ENCODE measurements at places on chromosomes 3 and 15.

- DNase-seq, result no peak
Measured at GRCh38 chr15:99098991-99099390, 5.9 kb upstream of the SYNM start.

GRCh38 chr3:123152687-123153086 is 49.1 kb upstream of the SEC22A start:
- DNase-seq, result no peak

DNA sequence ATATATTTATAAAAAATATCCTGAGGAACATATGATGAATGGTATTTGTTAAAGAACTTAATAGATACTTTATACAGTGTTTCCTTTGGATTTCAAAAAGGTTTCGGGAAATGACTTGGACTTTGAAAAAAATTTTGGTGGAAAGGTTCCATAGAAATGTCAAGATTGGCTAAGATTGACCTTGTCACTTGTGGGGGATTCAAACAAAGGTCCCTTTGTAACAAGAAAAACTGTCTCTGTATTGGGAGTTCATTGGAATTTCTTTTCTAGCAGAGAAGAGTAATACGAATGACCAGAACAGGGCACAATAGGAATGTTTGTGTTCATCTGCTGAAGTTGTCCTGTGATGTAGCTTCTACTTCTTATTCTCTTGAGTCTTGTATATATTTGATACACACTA is 43.2 kb downstream of the ARHGEF26 start:
- no peak for DNase-seq

DNA sequence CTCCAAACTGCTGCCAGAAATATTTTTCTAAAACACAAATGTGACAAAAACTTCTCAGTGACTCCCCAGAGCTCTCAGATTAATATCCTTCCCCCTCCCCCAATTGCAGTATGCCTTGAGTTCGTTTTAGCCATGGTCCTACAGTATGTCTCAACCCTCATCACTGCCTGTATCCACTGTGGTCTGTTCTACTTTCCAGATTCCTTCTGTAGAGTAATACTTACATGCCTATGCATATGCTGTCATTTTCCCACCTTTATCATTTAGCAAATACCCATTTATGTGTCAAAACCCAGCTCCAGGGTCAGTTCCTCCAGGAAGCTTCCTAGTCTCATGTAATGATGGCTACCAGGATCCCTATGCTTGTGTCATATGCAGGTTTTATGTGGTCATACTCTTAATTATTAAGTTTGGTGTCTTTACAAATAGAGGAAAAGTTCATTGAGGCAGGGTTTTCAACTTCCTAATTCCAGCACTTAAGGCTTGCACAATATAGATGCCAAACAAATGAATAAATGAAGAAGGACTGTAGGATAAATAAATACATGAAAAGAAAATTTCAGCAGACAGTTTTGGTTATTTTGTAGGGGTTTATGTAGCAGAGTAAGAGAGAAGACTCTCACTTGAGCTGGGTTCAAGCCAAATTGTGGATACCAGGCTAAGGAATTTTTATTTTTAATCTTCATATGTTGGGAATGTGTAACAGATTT is 170.8 kb downstream of the ALCAM start:
- peak; percentile 39 for DNase-seq

DNA sequence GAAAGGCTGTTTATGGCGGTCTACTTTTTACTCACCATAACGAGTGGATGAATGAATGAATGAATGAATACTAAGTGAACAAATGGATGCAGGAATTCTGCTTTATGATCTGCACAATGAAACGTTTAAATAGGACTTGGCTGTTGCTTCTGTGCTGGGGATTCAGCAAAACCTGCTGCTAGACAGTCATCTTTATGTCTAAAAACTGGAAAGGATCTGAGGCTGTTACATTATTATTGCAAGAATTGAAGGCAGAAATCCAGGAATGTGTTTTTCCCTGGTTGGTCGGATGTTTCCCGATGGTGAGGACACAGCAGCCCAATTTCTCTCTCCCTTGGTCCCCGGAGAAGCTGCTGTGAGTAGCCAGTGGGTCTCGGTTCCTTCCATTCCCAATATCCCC is 94.2 kb downstream of the GABRG3 start:
- no peak for DNase-seq

DNA sequence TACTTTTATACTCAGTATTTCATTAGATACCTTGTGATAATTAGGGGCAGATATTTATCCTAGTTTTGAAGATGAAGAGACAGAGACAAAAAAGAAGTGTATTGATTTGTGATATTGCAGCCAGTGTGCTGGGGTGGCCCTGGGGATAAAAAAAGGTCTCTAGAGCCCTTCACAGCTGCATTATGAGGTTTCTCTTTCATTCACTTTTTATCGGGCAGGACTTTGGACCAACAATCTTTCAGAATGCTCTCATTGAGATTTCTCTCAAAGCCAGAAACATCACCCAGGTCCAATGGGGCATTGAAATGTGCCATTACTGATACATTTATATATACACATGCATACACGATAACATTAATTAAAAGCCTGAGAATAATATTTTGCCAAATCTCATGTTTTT is 20.5 kb upstream of the SELENOT start:
- DNase-seq, result no peak

DNA sequence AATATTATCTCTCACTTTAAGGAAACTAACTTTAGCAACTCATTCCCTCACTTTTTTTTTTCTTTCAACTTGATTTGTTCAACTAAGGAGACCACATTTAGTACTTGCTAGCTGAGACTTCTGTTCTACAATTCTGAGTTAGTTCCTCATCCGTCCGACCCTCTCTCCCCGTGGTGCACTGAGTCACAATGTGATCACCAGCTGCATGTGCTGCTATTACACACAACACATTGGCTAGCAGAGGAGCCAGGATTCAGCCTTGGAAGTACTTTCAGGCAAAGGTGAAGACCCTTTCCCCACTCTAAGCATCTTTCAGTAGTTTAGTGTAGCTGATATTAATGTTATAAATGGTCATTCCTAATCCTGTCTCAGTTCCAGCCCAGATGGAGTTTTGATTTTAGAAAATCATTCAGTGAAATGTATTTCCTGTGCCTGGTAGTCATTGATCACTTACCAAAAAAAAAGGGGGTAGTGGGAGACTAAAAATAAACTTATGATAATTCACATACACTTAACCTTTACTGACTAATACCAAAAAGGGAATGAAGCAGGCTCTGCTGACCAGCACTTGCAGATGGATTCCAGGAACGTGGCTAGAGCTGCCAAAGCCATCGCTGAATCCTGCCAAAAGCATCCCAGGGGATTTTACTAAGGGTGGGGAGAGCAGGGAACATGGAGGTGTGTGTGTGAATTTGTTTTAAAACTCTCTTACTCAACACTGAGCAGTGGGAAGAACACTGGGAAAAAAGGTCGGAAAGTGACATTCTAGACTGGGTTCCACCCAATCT is 424.8 kb downstream of the LPP start:
- peak; percentile 72 for DNase-seq

DNA sequence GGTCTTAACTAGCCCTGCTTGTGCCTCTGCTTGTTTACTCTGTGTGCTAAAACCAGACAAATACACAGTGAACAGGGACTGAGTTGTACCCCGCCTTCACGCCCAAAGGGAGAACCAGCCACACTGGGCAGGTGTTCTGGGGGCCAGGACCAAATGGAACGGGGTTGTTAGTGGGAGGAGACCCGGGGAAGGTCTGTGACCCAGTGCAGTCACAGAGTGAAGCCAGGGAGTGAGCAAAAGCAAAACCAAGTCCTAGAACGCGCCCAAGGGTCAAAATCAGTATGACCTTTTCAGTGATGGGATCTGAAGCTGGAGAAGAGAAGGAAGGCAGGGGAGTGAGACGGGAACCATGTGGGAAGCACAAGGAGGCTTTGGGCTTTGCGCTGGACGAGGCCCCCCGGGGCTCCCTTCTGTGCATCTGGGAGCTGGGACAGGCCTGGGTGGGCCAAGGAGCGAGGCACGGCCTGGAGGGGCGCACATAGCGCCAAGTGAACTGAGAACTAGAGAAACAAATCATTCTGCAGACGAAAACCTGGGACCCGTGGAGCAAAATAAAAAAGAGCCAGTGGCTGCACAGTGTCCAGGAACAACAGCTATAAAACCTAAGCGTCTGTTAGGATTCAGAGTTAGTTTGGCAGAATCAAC is 78.3 kb upstream of the ALDH1A3 start:
- DNase-seq, result no peak

GRCh38 chr3:115576325-115576875 is 46.9 kb upstream of the GAP43 start:
- no peak for DNase-seq

GRCh38 chr3:11567516-11568467 is 75.9 kb downstream of the VGLL4 start:
- peak; percentile 71 for DNase-seq

DNA sequence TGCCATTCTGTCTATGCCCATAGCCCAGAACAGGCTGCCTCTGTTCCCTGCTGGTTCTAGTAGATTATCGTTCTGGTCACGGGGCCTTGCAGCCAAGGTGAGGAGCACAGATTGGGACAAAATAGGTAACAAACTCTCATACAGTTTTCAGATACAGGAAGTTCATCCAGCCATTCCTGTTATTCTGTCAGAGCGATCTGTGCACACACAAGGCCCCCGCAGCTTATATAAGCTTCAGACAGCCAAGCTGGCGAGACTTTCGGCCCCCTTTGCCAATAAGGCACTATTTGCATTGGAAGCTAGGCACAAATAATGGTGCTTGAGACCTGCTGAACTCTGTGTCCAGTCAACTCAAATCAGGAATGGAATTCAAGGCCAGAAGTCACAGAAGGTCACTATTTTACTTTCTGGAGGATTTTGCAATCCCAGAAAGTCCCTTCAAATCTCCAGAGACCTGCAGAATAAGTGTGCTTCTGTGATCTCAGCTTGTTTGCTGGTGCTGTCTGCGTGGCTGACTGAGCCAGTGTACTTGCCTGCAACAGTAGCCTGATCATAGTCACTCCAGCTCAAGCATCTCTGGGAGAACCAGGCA is 69.4 kb downstream of the BFSP2 start:
- peak; percentile 85 for DNase-seq

DNA sequence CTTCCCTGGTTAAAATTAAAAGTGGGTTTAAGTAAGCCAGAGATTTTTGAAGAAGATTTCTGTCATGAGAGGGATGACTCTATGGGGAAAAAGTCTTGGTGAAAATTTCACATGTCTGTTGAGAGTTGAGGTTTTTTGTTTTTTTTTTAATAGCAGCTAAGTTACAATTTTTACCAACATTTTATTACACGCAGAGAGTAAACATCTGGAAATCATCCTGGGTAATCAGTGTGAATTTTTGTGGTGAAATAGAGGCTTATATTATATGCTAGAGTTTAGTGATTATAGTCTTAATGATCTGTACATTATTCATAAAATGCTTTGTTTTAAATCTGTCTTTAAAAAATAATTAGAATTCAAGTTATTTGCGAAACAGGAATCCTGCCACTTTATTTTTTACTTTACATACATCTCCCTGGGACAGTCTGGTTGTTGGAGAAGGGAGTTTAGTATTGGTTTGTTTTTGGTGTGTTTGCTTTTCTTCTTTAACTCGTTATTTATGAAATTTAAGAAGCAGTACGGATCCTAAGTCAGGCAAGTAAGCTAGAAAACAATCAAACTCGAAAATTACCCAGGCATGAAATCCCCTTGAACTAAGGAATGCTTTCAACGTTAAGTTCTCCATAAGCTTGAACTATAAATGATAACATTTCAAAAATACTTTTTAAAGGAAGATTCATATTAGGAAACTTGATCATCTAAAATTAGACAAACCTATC is 143.4 kb upstream of the TSC22D2 start:
- no peak for DNase-seq

DNA sequence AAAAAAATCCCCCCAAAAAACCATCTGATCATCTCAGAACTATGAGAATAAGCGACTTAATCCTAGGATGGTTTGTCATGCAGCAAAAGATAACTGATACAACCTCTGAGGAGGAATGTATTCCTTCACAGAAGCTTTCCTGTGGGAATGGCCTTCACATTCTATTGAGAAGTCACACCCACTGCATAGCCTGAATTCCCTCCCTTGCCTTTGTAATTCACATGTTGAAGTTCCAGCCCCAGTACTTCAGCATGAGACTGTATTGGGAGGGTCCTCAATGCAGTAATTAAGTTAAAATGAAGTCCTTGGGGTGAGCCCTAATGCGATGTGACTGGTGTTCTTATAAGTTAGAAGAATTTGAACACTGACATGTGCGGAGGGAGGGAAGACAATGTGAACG is 395.2 kb downstream of the TUSC7 start:
- DNase-seq, result no peak

DNA sequence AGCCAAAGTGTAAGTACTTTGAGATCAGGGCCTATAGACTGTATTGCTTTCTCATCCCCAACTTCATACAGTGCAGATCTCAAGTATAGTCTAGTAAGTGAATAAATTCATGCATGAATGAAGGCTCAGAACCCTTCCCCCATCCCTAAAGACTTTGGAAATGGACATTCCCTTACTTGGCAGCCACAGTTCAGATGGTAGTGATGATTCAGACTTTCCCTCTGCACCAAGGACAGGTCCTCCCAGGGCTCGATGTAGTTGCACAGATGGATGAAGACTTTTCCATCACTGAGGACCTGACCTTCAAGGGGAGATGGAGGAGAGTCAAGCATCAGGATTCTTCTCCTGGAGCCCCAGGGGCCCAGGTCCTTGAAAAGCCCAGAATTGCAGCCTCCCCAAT is 4.6 kb downstream of the TIMP4 start:
- peak; percentile 42 for DNase-seq

- peak; percentile 43 for DNase-seq
Measured at GRCh38 chr3:34882764-34883163, 756.6 kb upstream of the ARPP21 start.

GRCh38 chr3:22620498-22620897 is 582.6 kb upstream of the UBE2E2 start:
- no peak for DNase-seq

DNA sequence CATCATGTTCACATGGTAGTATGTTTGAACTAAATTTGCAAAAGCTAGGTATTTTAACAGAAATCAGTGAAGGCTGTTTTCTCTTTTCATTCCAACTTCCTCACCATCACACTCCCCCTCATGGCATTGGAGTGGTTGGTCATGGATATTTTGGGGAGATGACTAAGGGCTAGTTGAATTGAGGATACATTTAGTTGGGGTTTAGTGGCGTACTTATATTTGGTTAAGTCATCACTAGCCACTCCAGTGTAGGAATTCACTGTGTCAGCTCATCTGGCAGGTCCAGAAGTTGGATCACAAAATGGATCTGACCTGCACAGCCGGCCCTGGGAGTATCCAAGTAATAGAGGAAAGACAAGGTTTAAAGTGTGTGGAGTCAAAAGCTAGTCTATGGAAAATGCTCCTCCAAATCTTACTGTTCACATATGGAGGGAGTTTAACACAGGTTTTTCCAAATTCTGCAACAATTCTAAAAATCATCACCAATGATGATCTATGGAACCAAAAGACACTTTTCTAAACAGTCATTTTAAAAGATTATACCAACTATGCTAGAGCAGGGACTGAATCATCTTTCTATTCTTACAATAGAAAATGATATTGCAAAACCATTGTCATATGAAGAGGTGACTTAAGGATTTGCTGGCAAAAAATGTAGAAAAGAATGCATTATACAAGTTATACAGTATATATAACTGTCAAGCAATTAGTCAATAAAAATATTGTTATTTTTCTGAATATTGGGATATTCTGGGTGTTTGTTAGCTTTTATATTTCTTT is 247.8 kb upstream of the PEX5L start:
- DNase-seq, result no peak
